ENCODE measurements at places on chromosomes 4 and X.

- DNase-seq = no peak
Measured at GRCh38 chr4:145019346-145019745, 78.7 kb downstream of the ANAPC10 start.

- no peak for DNase-seq
Measured at GRCh38 chrX:111254896-111255693, 15.2 kb downstream of the CAPN6 start.

GRCh38 chrX:135383249-135383648 is 38.5 kb upstream of the SMIM10L2A start:
- no peak for DNase-seq

- DNase-seq = no peak
Measured at GRCh38 chr4:184232202-184232601, 14.5 kb upstream of the ENPP6 start.

- DNase-seq = no peak
Measured at GRCh38 chr4:143355540-143356217, 19.0 kb downstream of the GAB1 start.

DNA sequence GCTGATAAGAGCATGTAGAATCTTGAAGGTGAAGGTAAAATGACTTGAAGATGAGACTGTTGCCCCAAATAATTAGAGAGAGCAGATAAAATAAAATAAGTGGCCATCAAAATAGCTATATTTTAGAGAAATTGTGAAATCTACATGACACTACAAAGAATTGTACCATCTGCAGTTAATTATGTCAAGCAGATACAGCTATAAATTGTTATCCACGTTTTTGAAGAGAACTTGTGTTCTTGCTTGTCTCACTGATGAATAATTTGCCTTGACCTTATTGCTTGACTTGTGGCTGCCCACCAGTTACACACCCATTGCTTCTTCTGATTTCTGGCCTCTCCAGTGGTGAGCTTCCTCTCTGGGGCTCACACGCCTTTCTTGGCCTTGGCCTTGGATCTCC is 75.8 kb upstream of the TNIP3 start:
- DNase-seq = no peak

- no peak for DNase-seq
Measured at GRCh38 chr4:88771883-88772450, 74.3 kb upstream of the NAP1L5 start.

- no peak for DNase-seq
Measured at GRCh38 chr4:94571715-94572114, 120.0 kb downstream of the PDLIM5 start.

- no peak for DNase-seq
Measured at GRCh38 chr4:43339435-43339834, 446.9 kb downstream of the GRXCR1 start.

GRCh38 chr4:113101669-113102068 is 52.2 kb downstream of the ANK2 start:
- DNase-seq = no peak

All from muscle of leg (tissue), 16 donors.